ENCODE measurements at places on chromosomes 7 and 10.

- no peak for DNase-seq
These were observed 23.9 kb downstream of the MACC1 start for GRCh38 chr7:20193242-20193777.

DNA sequence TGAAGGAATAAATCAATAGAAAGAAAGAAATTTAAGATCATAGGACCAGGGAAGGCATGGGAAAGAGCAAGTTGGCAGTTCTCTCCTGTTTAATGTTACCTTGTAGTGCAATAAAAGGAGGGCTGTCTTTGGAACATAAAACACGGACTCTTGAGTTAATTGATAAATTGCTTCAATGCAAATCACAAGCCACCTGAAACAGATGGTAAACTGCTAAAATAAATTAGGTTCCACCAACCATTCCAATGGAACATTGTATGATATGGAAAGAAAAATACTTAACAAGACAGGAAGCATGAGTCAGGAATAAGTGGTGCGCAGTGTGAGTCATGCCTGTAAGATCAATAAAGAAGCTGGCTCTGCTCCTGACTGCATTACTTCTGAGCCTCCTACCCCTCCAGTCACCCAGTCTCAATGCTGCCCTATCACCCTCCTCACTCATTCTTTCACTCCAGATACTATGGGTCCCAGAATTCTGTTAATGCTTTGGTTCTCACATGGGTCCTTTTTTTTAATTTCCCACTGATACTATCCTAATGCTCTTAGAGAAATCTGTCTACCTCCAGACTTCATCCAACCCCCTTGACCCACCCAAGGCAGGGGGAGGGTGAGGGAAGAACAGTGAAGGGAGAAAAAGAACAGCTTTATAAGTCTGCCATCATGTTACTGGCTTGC, 78.9 kb downstream of the LRRC17 start:
- no peak for DNase-seq

DNA sequence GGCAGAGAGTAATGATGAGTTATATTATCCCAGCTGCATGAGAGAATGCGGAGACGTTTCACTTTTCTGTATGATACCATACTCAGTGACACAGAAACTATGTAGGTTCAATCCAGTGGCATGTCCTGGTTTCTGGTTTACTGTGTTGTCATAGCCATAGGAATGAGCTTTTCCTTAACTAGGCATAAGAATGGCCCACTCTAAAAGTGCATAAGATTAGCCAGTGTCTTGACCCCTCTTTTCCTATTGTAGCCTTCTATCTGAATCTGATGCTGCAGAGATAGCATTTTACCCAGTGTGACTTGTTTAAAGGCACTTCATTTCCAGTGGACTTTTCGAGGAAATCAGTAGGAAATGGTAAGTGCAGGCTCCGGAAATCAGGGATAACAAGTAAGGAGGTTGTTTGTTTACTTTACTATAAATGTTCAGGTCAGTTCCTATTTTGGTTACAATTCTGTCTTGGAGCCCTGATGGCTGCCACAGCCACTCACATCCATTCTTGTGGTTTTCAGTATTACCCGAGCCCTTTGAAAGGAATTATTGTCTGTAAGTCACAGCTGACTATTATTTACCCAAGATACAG, 70.5 kb downstream of the SEMA3A start:
- peak; percentile 11 for DNase-seq

DNA sequence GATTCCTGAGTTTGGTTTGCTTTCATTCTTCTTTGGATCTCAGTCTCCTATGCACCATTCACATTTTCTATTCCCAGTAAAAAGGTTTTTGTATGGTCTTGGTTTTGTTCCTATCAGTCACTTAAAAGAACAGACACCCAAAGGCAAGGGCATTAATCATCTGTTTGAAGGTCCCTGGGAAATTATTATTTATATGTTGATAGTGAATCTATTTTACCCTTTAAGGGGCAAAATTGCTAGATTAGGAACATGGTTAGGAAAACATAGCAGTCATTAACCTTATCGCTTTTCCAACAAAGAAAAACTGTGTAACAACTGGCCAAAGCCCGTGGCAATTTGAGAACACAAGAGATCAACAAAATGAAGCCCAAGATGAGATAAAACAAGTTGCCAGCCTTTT, 1146.6 kb upstream of the C7orf33 start:
- no peak for DNase-seq

DNA sequence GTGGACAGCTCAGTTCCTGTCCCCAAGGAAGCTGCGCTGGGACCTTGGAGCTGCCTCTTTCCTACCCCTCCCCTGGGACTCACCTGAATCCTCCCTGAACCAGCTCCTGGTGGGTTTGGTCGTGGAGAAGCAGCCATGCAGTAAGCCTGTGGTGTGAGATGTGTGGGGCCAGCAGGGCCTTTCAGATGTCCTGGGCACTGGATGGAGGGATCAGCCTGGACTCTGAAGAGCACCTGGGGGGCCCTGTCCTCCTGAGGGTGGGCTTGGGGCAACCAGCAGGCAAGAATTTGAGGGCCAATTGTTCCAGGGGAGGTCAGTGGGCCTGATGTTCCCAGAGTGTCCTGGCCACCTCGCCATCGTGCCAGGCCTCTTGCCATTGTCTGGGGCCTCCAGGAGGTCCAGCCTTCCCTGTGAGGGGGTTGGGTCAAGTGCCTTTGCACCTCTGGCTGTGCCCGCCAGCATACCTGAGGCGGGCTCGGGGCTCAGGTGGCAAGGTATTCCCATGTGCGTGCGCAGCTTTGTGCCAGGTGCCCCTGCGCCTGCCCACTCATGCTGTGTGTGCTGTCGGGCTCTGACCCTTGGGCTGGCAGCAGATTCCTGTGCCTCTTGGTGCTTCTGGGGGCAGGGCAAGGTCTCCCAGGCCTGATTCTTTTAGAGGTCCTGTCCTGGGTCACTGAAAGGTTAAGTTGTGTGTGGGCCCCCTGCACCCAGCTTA, 7.3 kb downstream of the TRIM8 start:
- DNase-seq = no peak

DNA sequence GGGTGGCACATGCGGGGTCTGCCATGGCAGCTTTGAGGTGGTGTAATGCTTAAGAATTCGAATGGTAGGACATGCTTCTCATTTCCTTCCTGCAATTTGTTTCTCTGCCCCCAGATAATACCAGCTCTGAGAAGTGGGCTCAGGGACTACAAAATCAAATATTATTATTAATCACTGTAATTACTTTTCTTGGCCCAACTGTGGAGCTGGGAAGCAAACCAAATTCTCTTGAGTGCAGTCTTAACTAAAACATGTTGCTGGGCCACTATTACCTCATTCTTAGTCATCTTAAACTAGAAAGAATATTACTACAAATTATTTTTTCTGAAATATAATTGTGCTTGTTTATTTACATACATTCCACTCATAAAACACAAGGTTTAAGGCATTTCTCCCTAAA, 566.7 kb upstream of the NRP1 start:
- DNase-seq = no peak

DNA sequence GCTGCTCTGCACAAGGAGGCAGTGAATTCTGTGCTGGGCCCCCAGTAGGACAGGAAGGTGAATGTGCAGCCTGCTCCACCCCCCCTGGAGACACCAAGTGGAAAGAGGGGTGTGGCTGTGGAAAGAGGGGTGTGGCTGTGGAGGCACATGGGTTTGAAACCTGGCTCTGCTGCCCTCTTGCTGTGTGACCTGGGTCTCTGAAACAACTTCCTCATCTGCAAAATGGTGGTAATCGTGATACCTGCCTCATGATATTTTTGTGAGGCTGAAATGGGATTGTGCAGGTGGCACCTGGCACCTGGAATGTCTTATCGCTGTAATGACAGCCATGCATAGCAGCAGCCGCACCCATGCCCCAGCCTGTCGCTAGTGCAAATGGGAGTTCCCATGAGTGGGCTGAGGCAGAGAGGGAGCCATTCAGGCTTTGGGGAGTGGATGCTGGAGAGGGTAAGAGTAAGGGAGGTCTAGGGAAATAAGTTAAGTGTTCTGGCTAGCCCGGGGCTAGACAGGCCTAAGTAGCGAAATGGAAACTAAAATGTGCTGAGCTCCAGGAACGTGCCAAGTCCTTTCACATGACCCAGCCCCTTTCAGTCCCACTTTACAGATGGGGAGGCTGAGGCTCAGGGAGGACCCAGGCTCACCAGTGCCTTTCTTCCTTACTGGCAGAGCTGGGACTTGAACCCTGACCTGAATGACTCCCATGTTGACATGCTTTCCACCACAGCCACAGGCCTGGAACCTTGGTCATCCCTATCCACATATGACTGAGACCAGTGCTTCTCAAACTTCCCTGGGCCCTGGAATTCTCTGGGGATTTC, 35.0 kb downstream of the C10orf105 start:
- no peak for DNase-seq

GRCh38 chr7:741850-742249, 14.8 kb upstream of the PRKAR1B start:
- no peak for DNase-seq

DNA sequence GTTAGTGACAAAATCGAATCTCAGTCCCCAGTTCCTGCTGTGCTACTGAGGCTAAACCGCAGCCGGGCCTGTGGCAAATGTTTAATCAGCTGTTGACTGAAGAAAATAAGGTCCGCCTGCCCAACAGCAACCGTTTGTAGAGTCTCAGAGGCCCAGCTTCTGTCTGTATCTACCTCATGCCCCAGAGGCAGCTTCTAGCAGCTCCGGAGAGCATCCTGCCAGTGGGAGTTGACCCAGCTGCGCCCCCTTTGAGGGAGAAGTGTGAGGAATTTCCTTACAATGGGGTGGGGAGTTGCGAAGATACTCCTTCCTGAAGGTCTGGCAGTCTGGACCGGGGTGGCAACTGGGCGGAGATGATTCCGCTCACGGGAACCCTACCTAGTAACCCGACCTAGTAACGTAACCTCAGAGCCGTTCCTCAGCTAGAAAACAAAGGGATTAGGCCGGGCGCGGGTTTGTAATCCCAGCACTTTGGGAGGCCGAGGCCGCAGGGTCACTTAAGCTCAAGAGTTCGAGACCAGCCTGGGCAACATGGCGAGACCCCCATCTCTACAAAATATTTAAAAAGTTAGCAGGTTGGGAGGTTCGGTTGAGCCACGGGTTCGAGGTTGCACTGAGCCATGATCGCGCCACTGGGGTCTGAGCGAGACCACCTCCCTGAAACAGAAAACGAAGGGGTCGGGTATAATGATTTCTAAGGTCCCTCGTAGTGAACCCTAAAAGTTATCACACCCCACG, 846 bp upstream of the ZNF775 start:
- DNase-seq = no peak

- DNase-seq = no peak
These were observed 73.5 kb downstream of the MKI67 start for GRCh38 chr10:128052696-128053095.

DNA sequence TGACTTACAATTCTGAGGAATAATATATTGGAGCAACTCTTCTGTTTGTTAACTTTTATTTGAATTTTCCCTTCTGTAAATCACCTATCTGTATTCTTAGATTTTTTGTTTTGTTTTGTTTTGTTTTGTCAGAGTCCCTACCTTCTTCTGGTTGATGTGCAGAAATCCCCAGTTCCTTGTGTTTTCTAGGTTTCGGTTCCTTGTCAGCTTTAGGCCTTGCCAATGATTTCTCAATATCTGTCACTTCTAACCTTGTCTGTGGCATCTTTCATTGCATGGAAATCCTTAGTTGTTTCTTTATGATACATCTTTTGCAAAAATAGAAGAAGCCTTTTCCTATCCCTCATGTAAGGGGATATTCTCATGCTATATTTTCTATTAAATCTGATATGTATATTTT, 21.7 kb upstream of the ST8SIA6 start:
- DNase-seq = no peak

GRCh38 chr10:10919976-10920375, 97.7 kb upstream of the CELF2 start:
- no peak for DNase-seq

- DNase-seq = no peak
These were observed 612.1 kb upstream of the FZD8 start for GRCh38 chr10:36254199-36254598.
